ENCODE measurements at places on chromosomes 3 and 15. TPM values are rescaled to one million over a fixed set of nuclear protein-coding genes. Genes with fewer than 3 reads are reported as not detected.

SAMD7 gene
- not detected for total RNA-seq

MOBP gene
- total RNA-seq, result 0.20 TPM

PLS1 gene
- 2.3 TPM for total RNA-seq

KCNMB2 gene
- total RNA-seq, result 2.8 TPM

LRRC31 gene
- total RNA-seq, result not detected

DCLK3 gene
- 0.08 TPM for total RNA-seq

DNA sequence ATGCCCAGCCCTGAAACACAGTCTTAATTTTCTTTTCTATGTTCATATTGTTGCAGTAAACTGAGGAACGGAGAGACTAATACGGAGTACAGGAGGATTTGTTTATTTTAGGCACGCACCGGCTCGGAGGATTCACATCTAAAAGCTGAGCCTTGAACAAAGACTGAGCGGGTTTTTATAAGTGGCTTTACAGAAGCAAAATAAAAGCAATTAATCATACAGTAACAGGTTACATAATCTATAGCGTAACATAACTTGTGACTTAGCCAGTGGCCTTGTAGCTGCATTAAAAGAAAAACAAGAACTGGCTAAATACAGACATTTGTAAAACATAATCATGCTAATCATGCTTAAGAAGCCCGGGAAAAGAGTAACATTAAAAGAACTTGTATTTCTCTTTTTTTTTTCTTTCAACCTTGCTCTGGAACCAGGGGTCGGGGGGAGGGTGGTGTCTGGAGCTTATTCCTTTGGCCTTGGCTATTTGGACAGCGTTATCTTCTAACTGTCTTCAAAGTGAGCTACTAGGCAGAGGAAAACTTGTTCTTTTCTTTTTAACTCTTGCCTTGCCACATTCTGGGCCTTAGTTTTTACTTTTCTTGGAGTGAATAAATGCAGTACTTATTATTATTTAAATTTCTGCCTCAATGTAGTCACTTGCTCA lies 17.5 kb downstream of the NUSAP1 start:
- DNase-seq, result no peak

DNA sequence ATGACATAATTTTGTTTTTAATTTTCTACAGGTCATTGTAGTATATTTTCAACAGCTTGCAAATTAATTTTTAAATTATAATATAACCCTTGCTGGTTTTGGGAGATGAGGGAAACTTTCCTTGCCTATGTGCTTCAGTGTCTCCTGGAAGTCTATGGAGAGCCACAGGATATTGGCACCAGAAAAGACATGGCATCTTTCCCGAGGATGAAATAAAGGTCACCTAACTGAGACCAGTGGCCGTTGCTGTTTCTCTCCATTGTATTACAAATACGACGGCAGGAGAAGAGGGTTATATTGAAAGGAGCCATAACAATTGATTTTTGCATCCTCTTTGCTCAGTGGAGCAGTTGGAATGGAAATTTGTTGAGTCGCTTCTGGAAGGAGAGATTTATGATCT lies 19.9 kb upstream of the AQP9 start:
- no peak for DNase-seq

DNA sequence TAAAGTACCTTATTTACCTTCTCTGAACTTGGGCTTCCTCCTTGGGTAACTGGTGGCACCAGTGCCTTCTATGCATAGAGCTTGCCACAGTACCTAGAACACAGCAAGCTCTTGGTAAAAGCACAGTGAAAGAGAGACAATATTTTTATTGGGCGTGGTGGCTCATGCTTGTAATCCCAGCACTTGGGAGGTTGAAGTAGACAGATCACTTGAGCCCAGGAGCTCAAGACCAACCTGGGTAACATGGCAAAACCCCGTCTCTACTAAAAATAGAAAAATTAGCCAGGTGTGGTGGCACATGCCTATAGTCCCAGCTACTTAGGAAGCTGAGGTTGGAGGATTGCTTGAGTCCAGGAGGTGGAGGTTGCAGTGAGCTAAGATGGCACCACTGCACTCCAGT lies 285.1 kb downstream of the PTPRG start:
- DNase-seq, result no peak

GRCh38 chr3:188270423-188270972 lies 116.5 kb downstream of the LPP start:
- DNase-seq, result no peak

DNA sequence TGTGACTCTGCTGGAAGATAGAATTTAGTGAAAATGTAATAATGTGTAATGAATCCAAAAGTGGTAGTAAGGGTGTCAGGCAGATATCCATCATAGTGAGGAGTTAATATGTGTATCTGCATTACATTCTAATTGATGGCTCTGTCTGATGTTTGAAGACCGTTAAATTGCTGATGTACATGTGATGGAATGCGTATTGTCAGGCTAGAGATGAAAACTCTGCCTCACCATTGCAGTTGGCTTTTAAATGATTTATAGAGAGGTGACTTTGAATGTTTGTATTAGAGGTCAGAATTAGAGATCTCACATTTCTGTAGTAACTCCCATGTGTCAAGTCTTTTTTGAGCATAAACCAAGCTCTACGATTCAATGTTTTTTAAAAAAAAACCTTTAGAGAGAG lies 234.6 kb downstream of the NAALADL2 start:
- no peak for DNase-seq

DNA sequence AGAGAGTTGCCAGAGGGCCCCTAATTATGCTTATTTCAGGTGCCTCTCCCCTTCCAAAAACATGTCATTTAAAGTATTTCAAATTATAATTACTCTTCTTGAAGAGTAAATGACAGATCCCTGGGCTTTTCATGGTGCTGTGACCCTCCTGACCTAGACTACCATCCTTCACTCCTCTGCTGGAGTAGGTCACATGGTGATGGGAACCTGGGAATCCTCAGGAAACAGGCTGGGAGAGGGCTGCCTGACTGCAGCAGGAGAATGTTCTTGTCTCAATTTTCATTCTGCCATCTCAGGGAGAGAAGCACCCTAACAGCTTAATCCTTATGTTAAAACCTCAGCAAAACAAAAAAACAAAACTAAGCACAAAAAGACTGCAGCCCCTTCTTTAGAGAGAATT lies 24.6 kb downstream of the PGBD4 start:
- no peak for DNase-seq

DNA sequence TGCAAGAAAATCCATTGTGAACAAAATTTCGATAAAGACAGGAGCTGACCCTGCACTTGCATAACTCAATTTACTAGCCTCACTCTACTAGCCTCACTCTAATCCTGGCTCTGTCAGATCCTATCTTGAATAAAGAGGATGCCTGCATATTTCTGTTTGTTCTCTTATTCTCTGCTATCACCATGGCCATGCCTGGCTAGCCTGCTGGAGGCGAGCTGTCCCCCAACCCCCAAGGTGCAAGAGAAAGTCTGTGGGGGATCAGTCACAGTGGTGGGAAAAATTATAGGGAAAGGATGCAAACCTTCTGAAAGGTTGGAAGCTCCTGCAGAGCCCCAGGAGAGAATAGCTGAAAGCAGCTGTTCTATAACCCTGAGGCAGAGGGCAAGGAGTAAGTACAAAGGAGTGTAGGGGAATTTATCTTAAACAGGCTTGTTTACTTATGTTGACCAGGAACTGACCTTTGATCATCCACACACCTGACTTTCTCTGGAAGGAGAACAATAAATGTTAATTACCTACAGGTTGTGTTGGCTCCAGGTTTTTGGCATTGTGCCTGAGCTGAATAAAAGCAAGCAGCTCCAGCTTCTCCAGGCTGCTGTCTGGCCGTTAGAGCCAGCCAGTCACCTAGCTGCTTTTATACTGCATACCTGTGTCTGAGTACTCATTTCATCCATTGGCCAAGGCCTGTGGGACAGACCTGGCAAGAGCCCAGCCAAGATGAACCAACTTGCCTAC lies 137.7 kb upstream of the RASGRP1 start:
- no peak for DNase-seq

- no peak for DNase-seq
Measured at GRCh38 chr3:59440285-59441028, 390.6 kb upstream of the CFAP20DC start.

DNA sequence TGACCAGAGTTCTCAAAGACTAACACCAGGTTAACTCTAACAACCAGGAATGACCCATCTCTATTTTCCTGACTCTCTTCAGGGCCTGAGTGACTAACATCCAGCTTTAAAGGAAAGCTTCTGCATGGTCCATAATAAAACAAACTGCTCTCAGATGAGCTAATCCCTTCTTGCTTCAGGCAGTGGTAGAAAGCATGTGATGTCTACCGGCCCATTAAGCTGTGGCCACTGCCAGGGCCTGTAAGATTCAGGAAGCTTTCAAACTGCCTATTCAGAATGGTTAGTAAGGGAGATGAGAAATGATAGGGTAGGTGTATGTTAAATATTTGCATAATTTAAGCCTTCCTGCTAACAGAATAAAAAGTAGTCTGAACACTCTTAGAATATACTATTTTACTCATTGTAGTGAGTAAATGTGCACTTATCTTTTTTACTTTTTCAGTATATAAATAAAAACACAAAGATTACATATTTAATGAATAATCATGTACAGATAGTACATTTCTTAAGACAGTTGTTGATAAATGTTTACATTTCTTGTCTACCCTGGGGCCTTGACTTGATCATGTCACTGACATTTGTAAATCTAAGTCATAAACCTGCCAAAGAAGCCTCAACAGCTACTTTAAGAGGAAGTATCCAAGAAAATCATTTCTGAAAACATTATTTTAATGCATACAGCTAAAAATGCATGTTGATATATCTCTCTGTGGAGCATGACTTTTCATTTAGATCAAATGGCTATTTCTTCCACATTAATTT lies 222.0 kb downstream of the MCTP2 start:
- DNase-seq, result no peak

- peak; percentile 34 for DNase-seq
Measured at GRCh38 chr15:63405683-63406390, 24.2 kb upstream of the CA12 start.

- no peak for DNase-seq
Measured at GRCh38 chr3:189288348-189289235, 116.8 kb downstream of the TPRG1 start.

GRCh38 chr3:13939206-13939605 lies 59.3 kb upstream of the WNT7A start:
- DNase-seq, result no peak

DNA sequence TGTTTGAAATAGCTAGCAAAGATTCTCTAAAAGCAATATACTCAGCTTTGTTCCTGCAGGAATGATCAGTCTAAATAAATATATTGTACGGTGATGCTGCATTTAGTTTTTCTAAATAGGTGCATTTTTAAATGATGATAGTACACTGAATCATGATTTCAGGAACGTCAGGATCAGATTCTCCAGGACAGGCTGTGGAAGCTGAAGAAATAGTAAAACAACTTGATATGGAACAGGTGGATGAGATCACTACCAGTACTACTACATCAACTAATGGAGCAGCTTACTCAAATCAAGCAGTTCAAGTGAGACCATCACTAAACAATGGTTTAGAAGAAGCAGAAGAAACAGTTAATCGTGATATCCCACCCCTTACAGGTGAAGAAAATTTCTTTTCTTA lies 46.3 kb upstream of the EIF3J start:
- no peak for DNase-seq

- DNase-seq, result no peak
Measured at GRCh38 chr15:94353488-94353820, 122.1 kb downstream of the MCTP2 start.

DNA sequence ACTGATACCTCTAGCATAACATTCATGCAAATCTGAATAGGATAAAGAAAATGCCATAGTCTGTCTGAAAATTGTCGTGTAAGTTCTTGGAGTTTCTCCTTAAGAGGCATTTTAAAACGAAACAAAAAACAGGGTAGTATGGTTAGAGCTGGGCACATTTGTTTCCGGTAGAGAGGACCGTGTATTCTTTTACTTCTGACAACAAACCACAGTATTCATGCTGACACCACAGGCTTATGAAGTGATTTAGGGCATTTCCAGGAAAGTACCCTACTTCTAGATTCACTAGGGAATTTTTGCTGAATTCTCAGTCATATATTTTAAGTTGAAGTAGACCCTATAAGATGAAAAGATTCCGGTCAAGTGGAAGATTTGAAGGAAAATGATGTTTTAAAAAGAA lies 541.3 kb downstream of the UNC13C start:
- no peak for DNase-seq

GRCh38 chr3:114207768-114208167 lies 28.9 kb upstream of the DRD3 start:
- no peak for DNase-seq

DNA sequence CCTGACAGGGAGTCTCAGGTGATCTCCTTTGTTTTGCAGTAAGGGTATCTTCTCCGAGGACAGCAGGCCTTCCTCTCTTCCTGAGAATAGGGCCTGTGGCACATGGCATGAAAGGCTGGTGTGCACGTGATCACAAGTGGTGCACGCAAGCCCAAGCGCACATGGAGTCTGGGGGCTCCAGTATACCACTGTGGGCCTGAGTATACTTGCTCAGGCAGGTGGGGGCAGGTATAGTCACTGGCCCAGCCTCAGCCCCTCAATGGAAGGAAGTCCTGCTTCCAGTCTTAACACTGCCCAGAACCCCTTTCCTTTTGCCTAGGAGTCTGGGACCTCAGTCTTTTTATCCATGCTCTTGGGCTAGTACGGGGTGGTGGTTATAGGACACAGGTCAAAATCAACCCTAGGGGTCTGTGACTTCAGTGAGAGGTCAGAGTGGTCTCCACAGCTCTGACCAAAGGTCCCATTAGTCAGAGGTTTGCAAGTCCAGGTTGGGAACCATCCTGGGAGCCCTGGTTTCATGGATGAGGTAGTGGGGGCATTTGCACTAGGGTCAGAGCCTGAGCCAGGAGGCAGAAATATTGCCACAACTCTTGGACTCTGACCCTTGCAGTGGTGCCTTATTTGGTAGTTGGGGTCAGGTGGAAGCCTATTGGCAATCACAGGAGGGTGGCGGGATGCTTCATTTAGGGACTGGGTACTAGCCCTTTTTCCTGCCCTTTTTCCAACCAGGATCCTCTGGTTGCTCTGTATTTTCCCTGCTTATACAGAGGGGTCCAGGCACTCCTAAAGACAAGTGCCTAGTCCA lies 823 bp upstream of the CCDC71 start:
- no peak for DNase-seq

DNA sequence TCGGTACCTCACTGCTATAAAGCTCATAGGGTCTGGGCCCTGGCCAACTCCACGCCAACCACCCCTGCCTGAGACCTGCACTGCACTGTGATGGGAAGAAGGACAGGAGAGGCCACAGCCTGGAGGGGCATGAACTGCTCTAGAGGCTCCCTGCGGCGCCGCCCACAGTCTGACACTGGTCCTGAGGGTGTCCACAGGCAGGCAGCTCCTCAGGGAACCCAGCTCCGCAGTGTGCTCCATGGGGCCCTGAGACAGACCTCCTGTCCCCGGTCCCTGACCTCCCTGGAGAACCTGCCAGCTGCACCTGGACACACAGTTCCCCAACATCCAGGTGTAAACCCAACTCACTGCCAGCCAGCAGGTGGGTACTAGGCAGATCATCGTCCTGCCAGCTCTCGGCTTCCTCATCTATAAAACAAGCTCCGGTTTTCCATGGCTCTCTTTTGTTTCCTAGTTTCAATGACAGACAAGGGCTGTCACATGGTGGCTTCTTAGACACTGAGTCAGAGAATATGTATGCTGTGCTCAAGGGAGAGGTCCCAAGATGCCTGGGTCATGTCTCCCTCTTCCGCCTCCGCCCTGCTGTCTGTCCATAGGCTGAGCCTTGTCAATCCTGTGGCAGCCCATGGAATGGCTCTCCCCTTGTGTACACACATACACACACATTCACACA lies 5.1 kb upstream of the HAPLN3 start:
- no peak for DNase-seq

Data from right atrium auricular region (tissue), 2 donors.